ENCODE measurements at places on chromosomes 12 and 14.

GRCh38 chr12:49055092-49055491, 5.5 kb downstream of the KMT2D start:
- no peak for DNase-seq

- DNase-seq: no peak
These were observed 86.1 kb upstream of the ARHGAP5 start for GRCh38 chr14:31990926-31991572.

DNA sequence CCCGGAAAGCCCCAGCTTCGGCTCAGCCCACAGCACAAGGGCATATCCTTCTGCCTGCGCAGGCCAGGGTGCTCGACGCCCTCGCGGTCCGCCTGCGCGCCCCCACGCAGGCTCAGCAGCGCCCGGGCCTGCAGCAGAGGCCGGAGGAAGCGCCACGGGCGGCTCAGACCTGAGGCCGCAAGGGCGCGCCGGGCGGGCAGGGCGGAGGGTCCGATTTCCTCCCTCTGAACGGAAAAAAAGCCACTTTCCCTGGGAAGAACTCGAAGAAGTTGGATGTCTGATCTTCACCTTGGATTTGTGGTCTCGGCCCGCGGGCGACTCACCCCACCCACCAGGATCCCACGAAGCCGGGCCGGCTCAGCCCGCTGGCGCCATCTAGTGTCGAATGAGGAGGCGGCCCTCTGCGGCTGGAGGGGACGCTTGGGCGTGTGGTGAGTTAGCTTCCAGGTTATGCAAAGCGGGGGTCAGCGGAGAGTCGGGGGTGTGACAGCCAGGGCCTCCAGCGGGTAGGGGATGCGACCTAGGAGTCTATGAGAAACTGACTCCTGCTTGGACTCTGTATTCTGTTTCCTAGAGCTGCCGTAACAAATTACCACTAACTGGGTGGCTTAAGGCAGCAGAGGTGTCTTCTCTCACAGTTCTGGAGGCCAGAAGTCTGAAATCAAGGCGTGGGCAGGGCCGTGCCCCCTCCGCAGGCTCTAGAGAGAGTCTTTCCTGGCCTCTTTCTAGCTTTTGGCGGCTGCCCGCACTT, 40.0 kb upstream of the SRSF5 start:
- DNase-seq: peak; percentile 60

- no peak for DNase-seq
These were observed 278.9 kb upstream of the CRY1 start for GRCh38 chr12:107372229-107372658.

DNA sequence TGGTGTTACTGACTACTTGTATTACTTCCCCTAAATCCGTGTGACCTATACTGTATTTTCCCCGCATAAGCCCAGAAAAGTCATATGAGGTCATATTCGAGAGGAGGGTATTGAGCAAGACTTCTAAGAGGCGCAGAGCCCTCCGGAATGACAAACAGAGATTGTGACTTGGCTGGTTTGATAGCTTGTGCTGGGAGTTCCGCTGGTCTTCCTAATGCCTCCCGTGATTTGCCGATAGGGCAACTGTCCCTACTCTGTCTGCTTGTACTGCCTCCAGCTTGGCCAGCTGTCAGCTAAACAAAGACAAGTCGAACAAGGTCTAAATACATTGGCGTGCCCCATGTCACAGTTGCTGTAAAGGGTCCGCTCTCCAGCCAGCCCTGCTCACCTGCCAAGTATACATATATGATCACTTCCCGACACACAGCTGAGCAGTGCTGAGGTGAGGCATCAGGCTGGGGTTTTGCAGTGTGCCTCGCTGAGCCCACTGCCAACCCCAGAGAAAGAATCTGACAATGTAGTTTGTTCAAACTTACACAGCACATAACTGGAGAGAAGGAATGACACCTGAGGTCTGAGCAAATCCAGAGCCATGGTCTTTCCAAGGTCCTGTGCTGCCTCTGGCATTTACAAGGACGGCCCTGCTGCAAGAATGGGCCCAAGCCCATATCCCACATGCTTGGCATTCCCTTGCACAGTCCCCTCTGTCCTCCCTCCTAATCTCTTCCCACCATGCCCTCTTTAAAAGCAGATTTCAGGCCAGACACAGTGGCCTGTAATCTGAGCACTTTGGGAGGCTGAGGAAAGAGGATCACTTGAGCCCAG, 23.7 kb downstream of the LGMN start:
- DNase-seq: no peak

DNA sequence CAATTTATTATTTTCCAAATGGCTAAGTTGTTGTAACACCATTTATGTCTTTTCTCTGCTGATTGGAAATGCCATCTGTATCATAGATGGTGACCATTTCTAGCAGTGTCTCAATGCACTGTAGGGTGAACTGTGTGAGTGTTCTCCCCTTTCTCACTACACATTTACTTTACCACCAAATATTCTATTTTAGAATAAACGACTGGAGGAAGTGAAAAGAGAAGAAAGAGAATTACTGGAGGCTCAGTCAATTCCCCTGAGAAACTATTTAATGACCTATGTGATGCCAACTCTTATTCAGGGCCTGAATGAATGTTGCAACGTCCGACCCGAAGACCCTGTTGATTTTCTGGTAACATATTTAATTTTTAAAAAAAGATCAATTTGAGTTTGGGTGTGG, 15.5 kb upstream of the PAPOLA start:
- DNase-seq: no peak

- DNase-seq: no peak
These were observed 71.2 kb downstream of the BORCS5 start for GRCh38 chr12:12428047-12428446.

DNA sequence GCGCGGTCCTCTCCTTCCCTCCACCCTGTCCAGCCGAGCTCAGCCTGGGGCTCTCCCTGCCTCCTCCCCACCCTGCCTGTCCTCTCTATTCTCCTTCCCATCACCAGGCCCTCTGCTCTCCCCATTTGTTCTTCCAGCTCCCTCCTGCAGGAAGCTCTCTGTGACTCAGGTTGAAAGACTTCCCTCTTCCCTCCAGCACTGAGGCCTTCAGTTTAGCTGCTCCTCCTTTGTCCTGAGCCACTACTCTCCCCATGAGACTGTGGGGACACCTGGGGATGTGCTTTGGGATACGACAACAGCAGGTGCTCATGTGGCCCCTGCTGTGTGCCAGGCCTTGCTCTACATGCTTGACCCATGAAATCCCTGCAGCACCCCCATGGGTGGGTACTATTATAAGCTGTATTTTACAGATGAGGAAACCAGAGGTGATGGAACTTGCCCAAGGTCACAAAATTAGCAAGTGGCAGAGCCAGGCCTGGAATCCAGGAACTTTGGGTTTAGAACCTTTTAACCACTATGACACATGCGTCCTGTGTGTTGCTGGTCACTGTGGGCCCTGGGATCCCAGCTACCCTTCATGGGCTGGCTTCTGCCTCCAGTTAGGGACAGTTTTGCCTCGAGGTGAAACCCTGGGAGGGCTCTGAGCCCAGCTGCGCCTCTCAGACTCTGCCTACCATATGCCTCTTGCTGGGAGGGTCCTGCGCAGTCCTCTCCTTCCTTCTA, 5.5 kb downstream of the KRT80 start:
- peak; percentile 56 for DNase-seq

GRCh38 chr12:112941528-112942335, 3.5 kb downstream of the OAS3 start:
- DNase-seq: no peak

All from SW 1271 (cell line).